Mucosa of descending colon (tissue), 3 donors: ENCODE measurements at places on chromosomes 7 and 10. TPM values are rescaled to one million over a fixed set of nuclear protein-coding genes. Genes with fewer than 3 reads are reported as not detected.

GRCh38 chr7:74217455-74218342, 7.9 kb downstream of the LAT2 start:
- DNase-seq: no peak

- no peak for DNase-seq
Measured at GRCh38 chr10:52756295-52756694, 16.3 kb downstream of the MBL2 start.

DNA sequence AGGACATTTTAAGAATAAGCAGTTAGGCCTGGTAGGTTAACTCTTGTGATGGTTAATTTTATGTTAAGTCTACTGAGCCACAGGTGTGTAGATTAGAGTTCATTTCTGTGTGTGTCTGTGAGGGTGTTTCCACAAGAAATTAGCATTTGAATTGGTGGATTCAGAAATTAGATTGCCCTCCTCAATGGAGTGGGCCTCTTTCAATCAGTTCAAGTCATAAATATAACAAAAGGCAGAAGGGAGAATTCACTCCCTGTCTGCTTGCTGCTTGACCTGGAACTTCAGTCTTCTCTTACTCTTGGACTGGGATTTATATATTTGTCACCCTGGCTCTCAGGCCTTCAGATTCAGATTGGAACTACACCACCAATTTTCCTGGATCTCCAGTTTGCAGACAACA, 55.3 kb upstream of the POM121L12 start:
- DNase-seq: no peak

- no peak for DNase-seq
Measured at GRCh38 chr10:102682981-102683380, 31.2 kb downstream of the ARL3 start.

- no peak for DNase-seq
Measured at GRCh38 chr7:84949067-84949466, 237.8 kb downstream of the SEMA3D start.

GRCh38 chr10:106836933-106837663, 327.4 kb downstream of the SORCS1 start:
- DNase-seq: no peak

GRCh38 chr10:71629131-71629530, 90.4 kb downstream of the C10orf105 start:
- DNase-seq: no peak

GRCh38 chr7:79130715-79131114, 322.8 kb downstream of the MAGI2 start:
- no peak for DNase-seq

- no peak for DNase-seq
Measured at GRCh38 chr7:50711271-50712175, 71.2 kb downstream of the GRB10 start.

DNA sequence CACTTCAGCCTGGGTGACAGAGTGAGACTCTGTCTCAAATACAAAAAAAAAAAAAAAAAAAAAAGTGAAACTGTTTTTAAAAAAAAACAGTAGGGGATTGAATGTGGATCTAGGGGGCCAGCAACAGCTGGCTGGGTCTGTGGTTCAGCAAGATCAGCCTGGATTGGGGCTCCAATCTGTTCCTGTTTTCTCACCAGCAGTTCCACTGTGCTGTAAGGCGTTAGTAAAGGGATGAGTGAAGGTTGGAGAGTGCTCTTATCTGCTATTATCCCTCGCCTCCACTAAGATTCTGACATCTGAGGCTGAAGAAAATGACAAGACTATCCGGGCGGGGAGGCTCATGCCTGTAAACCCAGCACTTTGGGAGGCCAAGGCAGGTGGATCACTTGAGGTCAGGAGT, 41.6 kb upstream of the GTF2IRD1 start:
- no peak for DNase-seq

DNA sequence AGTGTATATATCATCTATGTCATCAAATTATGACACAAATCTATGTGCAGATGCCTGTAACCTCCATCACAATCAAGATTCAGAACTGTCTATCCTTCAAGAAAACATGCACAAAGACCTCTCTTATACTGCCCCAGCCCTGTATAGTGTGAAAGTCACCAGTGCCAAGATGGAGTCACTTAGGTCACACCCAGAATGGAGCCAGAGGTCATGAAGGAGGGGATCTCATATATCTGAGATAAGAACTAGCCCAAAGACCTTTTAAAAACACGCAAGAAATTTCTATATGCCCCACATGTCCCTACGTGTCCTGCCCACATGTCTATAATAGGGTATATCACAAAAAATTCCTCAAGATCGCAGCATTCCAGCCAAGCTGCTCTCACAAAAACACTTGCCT, 20.1 kb upstream of the GATAD1 start:
- no peak for DNase-seq

DNA sequence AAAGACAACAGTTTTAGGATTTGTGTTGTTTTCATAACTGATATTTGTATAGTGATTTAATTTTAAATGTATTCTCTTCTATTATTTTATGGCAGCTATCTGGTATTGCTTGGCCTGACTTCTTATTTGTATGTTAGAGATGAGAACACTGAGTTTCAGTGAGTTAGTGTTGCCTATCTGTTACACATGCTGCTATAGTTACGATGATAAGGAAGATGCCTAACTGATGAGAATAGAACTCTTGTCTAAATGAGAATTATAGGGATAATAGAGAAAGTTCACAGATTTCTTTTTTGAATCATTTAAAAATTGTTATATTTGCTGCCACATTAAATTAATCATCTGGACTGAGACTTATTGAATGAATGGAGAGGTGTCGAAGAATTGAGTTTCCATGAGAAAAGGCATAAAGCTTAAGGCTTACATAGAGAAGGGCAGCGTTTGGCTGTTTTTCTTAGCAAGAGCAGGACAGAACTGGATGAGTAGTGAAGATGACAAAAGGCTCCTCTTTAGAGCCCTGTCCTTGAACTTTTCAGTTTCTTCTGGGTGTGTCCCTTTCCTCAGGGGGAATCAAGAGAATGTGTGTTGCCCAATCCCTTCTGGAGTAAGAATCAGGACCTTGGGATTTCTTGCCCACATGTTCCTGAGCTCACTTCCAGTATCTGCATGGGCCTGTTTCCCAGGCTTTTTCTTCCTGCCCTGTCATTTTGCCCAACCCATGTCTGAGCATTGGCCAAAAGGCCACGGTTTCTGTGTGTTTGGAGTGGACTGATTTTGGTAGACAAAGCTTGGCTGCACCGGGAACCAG, 195.6 kb upstream of the CSTF2T start:
- no peak for DNase-seq

DNA sequence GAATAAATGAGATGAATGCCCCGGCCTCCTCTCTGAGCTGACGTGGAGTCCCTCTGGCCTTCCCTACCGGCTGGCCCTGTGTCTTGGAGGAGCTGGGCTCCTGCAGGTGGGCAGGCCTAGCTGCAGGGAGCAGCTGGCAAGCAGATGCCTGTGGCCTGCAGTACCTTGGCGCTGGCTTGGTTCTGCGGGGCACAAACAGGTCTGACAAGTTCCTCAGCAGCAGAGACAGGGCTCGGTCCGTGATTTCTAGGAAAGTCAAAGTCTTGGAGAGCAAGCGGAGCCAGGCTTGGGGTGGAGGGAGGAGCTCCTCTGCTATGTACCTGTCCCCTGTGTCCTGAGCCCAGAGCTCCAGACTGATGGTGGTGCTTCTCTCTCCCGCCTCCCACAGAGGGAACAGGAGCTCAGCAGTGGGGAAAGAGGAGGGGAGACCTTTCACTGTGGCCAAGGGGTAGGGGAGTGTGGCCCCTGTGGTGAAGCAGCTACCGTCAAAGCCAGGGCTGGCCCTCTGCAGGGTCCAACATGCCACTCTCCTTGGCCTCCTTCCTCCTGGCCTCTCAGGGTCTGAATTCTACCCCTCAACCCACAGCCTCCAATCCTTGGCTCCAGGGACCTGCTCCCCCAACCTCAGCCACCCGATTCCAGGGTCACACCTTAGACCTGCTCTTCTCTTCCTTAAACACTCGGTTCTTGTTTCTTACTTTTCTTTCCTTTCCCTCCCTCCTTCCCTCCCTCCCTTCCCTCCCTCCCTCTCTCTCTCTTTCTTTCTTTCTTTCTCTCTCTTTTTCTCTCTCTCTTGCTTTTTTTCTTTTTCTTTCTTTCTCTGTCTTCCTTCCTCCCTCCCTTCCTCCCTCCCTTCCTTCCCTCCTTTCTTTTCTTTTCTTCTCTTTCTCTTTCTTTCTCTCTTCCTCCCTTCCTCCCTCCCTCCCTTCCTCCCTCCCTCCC, 20.1 kb downstream of the MYL10 start:
- DNase-seq: peak; percentile 77

Gene ZNF488
- 1.4 TPM for total RNA-seq

Gene CHST3
- total RNA-seq: 1.1 TPM

Gene CHAT
- total RNA-seq: 0.84 TPM

Gene CTNNA3
- 0.52 TPM for total RNA-seq

Gene EVX1
- 0.43 TPM for total RNA-seq

Gene CDC14C
- total RNA-seq: not detected

Gene CTBP2
- total RNA-seq: 109 TPM

Gene VGF
- 0.46 TPM for total RNA-seq
